ENCODE measurements at places on chromosomes 1 and 21. TPM values are rescaled to one million over a fixed set of nuclear protein-coding genes. Genes with fewer than 3 reads are reported as not detected.

The CFAP74 gene
- not detected for total RNA-seq

The PKP1 gene
- total RNA-seq: 0.39 TPM

The MIXL1 gene
- total RNA-seq: not detected

The OR2T8 gene
- total RNA-seq: not detected
